ENCODE measurements at places on chromosomes 12 and 14.

- DNase-seq = no peak
Observed at GRCh38 chr12:53624458-53624857, 1.7 kb downstream of the ATF7 start.

DNA sequence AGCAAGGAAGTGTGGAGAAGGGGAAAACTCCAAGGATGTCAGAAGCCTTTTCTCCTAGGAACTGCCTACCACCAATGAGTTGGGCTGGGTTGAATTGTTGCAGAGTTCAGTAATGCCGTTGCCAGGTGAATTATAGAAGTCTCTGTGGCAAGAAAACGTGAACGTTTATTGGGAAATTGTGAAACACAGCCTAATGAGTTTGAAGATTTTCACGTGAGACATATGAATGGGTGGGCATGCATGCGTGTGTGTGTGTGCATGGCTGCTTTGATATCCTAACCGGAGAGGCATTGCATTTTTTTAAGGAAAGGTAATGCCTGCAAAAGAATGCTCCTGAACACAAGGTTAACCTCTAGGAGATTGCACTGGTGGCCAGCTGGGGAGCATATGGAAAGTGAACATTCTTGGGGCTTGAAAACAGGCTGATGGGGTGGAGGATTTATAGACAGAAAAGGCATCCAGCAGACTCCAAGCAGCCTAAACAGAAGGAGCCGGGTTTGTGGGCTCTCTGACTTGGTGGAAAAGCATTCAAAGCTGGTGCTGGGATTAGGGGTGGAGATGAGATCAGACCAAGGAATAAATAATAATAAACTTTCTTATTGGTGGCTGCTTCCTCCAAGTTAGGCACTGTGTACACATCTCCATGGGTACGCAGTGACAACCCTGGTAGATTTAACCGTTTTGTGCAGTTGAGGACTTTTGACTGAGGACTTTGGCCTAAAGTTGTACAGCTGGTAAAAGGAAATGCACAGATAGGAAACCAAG is 67.8 kb downstream of the NTF3 start:
- DNase-seq = no peak

GRCh38 chr12:109458771-109459208 is 18.3 kb downstream of the KCTD10 start:
- DNase-seq = no peak

DNA sequence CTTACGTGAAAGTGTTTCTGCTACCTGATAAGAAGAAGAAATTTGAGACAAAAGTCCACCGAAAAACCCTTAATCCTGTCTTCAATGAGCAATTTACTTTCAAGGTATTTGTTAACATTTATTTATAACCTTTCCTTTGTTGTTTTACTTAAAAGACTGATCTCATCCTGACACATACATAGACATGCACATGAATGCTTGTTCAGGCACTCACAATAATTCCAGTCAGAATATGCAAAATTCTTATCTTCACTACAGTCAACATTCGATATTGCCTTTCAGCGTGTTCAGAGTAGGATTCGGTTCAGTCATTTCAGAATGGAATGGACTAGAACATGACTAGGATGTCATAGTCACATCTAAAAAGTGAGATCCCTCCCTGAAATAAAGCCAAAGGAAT is 394.6 kb downstream of the PAWR start:
- no peak for DNase-seq

DNA sequence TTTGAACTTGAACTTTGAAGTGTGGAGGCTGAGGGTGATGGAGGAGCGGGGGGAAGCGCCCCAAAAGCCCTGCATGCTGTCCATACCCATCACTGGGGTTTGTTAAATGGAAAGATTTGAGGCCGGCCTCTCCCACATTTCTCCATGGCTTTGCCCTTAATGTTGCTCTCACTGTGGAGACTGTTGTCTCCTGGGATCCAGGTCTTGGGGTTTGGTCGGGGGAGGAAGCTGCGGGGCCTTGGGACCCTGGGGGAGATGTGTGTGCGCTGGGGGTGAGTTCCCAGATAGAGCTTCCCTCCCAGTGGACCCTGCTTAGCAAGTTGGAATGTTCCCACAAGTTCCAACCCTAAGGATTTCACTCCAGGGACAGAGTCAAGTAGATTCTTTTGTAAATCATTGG is 28.0 kb upstream of the LRTM2 start:
- DNase-seq = no peak

DNA sequence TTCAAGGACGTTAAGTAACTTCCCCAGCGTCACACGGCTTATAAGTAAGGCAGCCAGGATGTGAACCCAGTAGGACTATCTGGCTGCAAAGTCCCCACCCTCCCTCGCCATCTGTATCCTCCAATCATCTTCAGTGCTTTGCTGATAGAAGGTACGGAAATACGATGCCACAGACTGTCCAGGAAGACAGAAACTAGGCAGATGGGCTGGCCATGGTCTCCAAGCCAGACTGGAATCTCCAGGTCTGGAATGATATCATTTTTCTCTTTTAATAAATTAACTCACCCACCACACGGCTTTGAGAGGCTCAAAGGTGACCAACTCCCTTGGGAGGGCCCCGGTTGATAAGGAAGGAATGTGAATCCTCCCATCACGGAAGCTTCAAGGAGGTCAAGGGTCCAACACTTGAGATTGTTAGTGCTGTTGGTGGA is 16.3 kb upstream of the BDKRB1 start:
- DNase-seq = no peak

- no peak for DNase-seq
Observed at GRCh38 chr12:96578526-96579125, 89.2 kb downstream of the CFAP54 start.

DNA sequence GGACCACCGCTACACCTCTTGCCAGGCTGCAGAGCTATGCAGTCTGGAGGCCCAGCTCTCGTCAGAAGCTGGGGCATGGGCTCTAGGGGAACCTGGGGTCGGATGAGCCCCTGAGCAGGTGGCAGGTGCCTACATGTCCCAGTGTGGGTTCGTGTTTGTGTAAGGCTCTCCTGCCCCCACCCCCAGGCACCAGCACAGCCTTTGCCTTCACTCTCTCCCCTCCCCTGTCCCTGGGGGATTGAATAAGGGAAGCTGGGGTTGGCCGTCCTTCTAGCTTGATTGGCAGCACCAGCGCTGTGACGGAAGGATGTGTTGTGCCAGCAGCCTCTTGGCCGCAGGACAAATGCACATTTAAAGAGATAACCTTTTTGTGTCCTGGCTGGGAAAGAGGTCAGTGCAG is 34.8 kb upstream of the TSPAN9 start:
- DNase-seq = peak; percentile 58

GRCh38 chr12:66976526-66976925 is 292.6 kb upstream of the CAND1 start:
- DNase-seq = no peak

- DNase-seq = no peak
Observed at GRCh38 chr12:53101931-53102781, 1.1 kb upstream of the SOAT2 start.

DNA sequence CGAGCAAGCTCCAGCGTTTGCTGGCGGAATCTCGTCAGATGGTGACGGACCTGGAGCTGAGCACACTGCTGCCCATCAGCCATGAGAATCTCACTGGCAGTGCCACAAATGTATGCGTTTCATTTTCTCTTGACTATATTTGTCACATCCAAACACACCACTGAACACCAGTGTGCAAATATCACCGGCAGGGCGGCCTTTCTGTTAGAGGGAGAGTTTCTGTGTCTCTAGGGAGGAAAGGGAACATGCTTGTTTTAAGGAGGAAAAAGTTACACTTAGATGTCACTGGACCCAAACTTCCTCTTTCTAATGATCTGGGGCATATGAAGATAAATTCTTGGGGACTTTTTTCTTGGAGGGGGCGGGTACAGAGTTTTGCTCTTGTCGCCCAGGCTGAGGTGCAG is 21.9 kb upstream of the HIP1R start:
- no peak for DNase-seq

GRCh38 chr12:10386857-10387256 is 3.0 kb downstream of the KLRK1 start:
- DNase-seq = no peak

DNA sequence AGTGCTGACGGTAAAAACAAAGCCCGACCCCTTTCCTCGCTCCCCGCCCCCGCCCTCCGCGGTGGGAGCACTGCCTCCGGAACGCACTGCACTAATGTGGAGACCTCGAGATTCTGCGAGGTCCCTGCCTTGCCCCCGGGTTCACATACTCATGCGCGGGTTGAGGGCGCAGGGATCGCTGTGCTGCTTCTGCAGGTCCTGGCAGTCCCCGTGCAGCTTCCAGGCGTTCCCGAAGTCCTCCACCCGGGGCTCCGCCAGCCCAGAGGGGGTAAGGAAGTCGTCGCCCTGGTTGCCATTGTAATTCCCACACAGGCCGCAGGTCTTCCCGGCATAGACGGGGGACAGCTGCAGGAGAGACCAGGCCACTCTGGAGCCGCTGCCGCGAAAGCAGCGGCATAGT is 66.8 kb downstream of the VWF start:
- DNase-seq = no peak

- DNase-seq = no peak
Observed at GRCh38 chr12:53320352-53321195, 836 bp downstream of the AAAS start.

DNA sequence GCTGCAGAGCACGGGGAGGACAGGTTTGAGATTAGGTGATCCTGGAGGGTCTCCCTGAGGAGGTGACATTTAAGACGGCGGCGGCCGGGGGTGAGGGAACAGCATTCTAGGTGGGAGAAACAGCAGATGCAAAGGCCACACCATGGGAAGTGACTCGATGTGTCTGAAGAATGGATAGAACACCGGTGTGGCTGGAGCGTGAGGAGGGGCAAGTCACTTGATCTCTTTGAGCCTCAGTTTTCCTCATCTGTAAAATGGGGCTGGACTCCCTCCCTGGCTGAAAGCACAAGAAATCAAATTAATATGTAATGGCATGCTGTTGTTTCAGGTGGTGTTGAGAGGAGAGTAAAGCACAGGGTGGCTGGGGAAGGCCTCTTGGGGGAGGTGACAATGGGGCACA is 10.0 kb upstream of the NCOR2 start:
- no peak for DNase-seq

GRCh38 chr12:133129368-133130037 is 571 bp downstream of the ZNF891 start:
- DNase-seq = no peak
